ENCODE measurements at places on chromosomes 13 and 19. TPM values are rescaled to one million over a fixed set of nuclear protein-coding genes. Genes with fewer than 3 reads are reported as not detected.

ODAD3 gene
- 1.5 TPM for total RNA-seq

DNA sequence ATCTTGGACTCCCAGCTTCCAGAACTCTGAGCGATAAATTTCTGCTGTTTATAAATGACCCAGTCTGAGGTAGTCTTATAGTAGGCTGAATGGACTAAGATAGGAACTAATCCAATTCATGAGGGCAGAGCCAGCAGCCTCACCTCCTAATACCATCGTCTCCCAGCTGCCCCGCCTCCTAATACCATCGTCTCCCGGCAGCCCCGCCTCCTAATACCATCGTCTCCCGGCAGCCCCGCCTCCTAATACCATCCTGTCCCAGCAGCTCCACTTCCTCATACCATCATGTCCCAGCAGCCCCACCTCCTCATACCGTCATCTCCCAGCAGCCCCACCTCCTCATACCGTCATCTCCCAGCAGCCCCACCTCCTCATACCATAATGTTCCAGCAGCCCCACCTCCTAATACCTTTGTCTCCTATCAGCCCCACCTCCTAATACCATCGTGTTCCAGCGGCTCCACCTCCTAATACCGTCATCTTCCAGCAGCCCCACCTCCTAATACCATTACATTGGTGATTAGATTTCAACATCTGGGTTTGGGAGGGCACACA lies 2.4 kb upstream of the ARGLU1 start:
- H3K27ac ChIP-seq = no peak overlapping the region
- H3K36me3 ChIP-seq = no peaks in the 10 kb centered on the region
- no peaks in the 10 kb centered on the region for H3K27me3 ChIP-seq
- peak overlapping the region; percentile 1 for H3K4me3 ChIP-seq
- peaks cover 28% of the 10 kb centered on the region for H3K4me1 ChIP-seq
- DNase-seq = peak; percentile 87

DNA sequence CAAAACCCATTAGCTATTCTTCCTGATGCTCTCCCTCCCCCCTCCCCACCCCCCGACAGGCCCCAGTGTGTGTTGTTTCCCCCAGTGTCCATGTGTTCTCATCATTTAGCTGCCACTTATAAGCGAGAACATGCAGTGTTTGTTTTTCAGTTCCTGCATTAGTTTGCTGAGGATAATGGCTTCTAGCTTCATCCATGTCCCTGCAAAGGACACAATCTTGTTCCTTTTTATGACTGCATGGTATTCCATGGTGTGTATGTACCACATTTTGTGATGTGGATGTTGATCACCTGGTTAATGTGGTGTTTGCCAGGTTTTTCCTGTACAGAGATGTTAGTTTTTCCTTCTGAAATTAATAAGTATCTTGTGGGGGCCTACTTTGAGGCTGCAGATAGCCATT lies 31.5 kb downstream of the TDRD12 start:
- DNase-seq = no peak
- H3K36me3 ChIP-seq = no peaks in the 10 kb centered on the region
- H3K27ac ChIP-seq = no peak overlapping the region
- H3K27me3 ChIP-seq = no peaks in the 10 kb centered on the region
- H3K4me3 ChIP-seq = no peak overlapping the region
- peaks cover 9% of the 10 kb centered on the region for H3K4me1 ChIP-seq

GRCh38 chr13:102567857-102568256 lies 28.9 kb upstream of the TPP2 start:
- no peak overlapping the region for H3K4me3 ChIP-seq
- DNase-seq = no peak
- H3K36me3 ChIP-seq = no peaks in the 10 kb centered on the region
- H3K4me1 ChIP-seq = peaks cover 5% of the 10 kb centered on the region

- H3K36me3 ChIP-seq = no peaks in the 10 kb centered on the region
- peaks cover 22% of the 10 kb centered on the region for H3K4me1 ChIP-seq
- peak within 1 kb of the TSS; percentile 77 for H3K4me3 ChIP-seq
- peak; percentile 84 for DNase-seq
- H3K27ac ChIP-seq = no peak within 1 kb of the TSS
- peaks cover 26% of the 10 kb centered on the region for H3K27me3 ChIP-seq
These were observed at the start of gene NEK3 for GRCh38 chr13:52159159-52159982. NEK3 (minus strand) TSS chr13:52159597; CDS start chr13:52156191, 3,406 bp downstream.

CCNA1 gene
- 0.37 TPM for total RNA-seq

DNA sequence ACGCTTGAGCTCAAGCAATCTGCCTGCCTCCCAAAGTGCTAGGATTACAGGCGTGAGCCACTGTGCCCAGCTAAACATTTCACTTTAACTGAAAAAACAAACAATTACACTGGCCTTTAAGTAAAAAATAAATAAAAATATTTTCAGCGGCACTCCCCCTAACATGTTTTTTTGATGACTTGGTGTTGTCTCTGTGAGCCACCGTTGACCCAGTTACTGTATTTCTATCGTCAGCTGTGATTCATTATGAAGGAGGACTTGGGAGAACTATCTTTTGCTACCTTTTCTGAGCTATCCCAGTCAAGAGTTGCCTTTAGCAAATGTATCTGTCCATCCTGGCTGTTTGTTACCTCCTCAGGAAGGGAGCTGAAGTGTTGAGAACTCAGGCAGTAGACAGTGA lies 18.5 kb upstream of the C19orf33 start:
- no peaks in the 10 kb centered on the region for H3K4me1 ChIP-seq
- DNase-seq = no peak
- H3K27ac ChIP-seq = no peak overlapping the region
- H3K36me3 ChIP-seq = no peaks in the 10 kb centered on the region
- H3K4me3 ChIP-seq = no peak overlapping the region

ZFR2 gene
- total RNA-seq = 20.4 TPM

ITGBL1 gene
- total RNA-seq = not detected

DNA sequence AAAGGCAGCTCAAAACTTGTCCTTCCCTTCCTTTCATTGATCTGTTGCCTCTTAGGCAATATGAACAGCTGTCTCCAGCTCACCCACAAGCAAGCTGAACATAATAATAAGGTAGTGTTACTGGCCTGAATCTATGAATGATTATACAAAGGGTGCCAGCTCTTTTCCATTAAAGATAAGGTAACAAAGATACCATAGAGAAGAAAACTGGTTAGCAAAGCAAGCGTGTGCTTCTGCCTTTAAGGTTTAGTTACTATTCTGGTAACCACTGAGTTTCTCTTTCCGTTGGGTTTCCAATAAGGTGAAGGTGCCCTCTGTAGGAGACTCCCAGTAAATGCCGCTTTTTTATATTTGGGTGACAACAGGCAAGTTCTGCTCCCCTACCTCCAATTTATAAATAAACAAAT lies 12.1 kb upstream of the DACH1 start:
- no peaks in the 10 kb centered on the region for H3K27me3 ChIP-seq
- no peaks in the 10 kb centered on the region for H3K36me3 ChIP-seq
- peak; percentile 71 for DNase-seq

- H3K27me3 ChIP-seq = no peaks in the 10 kb centered on the region
- no peaks in the 10 kb centered on the region for H3K36me3 ChIP-seq
- DNase-seq = no peak
- no peak overlapping the region for H3K27ac ChIP-seq
- H3K4me3 ChIP-seq = no peak overlapping the region
These were observed 501.5 kb downstream of the SUCLA2 start for GRCh38 chr13:47499358-47500150.
